ENCODE measurements at places on chromosomes 1 and 21.

GRCh38 chr1:116242741-116243140, 130.3 kb upstream of the ATP1A1 start:
- no peak for DNase-seq

GRCh38 chr1:46492269-46492853, 2.7 kb downstream of the DMBX1 start:
- no peak for DNase-seq

- DNase-seq: no peak
Measured at GRCh38 chr1:47841356-47841755, 155.8 kb downstream of the TRABD2B start.

DNA sequence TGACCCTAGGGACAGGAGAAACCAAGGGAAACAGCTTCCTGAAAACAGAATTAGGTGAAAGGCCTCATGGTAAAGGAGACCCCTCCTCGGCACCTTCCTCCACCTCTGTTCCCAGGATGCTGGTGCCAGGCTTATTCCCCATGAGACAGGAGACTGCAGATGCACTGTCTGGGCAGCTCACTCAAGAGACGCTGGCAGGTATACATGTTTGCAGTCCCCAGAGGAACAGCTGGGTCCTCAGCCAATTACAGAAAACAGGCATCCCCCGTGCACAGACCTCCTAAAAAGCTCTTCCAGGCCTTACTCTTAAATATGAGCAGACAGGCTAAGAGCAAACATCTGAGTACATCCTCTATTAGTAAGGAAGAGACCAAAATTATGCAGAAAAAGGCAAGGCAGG, 6.5 kb downstream of the CCSAP start:
- no peak for DNase-seq

- DNase-seq: no peak
Measured at GRCh38 chr1:118118469-118118868, 66.6 kb downstream of the SPAG17 start.

GRCh38 chr1:56199956-56200355, 379.4 kb downstream of the PLPP3 start:
- no peak for DNase-seq

DNA sequence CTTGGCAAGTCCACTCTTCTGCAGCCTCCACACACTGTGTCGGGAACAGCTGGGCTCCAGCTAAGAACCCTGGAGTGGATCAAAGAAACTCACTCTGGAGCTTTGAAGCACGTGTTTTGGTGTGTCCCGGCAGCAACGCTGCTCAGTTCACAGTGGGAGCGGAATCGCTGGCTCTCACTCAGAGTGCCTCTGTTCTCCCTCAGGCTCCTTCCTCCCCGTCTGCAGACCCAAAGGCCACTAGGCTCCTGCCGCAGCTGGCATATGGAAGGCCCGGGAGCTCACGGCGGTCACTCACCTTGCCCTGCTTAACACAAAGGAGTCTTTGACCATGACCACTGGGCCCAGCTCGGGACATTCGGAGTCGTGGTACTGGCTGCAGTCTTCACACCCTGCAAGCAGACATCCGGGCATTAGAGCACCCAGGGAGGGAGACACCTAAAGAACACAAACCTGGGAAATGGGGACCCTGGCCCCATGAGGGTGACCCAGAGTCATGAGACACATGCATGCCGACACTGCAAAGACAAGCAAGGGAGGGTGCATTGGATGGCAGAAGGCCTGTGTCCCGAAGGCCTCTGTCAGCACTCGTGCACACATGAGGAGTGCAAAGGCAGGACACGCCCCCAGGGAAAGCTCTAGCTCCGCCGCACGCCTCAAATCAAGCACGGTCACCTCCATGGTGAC, 19.7 kb downstream of the PRDM15 start:
- no peak for DNase-seq

DNA sequence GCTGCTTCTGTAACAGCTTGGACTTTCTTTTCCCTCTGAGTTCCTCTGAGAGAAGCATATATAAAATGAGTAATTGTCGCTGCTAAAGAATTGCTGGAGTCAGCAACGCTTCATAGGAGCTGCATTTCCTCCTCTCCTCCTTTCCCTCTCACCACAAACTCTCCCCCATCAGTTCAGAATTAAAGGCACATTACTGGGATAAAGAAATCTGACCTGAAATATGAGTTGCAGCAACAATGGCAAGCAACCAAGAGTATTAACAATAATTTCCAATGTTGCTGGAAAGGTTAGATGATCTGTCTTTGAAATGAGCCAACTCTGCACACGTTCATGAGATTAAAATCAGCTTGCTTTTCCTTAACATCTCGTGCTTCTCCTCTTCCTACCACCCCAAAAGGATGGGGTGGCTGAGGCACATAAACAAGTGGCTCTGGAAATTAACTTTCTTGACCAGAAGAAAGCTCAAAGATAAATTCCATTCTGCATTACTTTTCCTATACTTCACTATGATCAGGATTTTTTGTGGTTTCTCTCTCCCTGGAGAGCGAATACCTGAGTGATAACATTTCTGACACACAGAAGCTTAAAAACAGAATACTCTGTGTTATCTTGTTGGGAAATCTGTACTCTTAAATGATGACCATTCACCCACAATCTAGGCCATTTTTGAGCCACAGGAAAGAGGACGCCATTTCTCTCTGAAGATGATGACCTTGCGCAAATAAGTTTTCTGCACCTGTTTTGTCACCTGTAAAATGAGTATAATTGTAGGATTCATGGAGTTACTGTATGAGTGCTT, 90.2 kb downstream of the TGFBR3 start:
- DNase-seq: peak; percentile 89

DNA sequence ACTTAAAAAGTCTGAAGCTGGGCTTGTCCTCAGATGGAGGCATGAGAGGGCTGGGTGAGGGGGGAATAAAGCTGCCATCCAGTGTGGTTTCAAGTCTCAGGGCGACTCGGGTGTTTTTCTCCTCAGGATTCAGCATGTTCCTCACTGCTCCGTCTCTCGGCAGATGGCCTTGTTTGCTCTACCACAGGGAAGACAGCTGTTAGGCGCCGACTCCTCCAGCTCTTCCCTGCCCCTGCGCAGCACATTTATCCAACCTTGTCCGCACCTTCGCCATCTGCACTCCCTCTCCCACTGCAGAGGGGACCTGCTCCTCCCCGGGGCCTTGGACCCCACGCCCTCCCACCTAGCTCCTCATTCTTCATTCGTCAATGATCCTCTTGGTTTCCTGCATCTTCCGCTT, 16.6 kb upstream of the S100A11 start:
- DNase-seq: no peak

DNA sequence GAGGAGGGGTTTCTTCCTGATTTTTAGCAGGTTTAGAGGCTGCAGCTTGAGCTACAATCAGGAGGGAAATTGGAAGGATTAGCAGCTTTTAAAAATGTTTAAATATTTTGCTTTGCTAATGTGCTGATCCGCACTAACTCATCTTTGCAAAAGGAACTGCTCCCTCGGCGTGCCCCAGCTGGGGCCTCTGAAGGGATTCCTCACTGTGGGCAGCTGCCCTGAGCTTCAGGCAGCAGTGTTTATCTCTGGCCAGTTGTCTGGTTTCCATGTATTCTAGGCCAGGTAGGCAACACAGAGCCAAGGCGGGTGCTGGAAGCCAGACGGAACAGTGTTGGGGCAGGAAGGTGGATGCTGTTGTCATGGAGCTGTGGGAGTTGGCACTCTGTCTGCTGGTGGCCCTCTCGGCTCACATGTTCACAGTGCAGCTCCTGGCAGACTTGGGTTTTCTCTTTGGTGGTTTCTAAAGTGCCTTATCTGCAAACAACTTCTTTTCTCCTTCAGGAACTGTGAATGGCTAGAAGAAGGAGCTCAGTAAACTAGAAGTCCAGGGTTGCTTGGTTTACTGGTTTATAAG, 18.9 kb downstream of the NECAP2 start:
- no peak for DNase-seq

Measured in fibroblast of lung (primary cell).